ENCODE measurements at places on chromosomes 12 and 14.

DNA sequence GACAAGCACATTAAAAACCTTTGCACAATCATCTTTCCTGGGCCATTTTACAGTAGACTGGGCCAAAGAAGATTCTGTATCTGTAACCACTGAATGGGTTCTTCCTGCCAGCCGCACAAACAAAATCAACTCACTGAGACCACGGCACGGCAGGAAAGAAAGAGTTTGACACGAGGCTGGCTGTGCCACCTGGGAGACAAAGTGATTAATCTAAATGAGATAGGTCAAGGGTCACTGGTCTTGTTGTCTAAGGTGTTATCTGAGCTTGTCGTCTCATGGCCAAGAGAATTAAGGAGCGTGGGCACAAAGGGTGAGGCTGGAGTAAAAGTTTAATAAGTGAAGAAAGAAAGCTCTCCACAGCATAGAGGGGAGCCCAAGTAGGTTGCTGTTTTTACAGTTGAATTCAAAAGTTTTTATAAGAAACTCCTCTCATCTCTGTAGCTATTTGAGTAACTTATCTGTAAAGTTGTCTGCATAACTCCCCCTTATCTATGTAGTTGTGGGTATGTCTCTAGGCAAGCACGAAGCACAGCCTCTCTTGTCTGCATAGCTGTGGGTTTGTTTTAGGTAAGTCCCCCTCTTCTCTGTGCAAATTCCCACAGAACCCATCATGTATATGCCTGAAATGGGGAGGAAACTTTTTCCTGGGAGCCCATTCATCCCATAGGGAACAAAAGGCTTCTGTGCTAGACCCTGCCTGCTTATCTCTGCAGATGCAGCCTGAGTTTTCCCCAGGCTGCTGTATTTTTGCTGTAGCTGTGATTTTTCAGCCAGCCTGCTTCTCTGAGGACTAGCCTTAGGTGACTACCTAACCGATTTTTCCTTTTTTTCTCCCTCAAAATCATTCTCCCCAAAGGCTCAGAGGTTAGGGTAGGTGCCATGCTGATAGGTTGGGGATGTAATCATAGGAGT lies 1314.6 kb upstream of the TMEM132C start:
- no peak for DNase-seq

- DNase-seq, result no peak
Measured at GRCh38 chr12:77349689-77350370, 284.5 kb upstream of the E2F7 start.

GRCh38 chr12:43336962-43337555 lies 214.9 kb downstream of the ADAMTS20 start:
- no peak for DNase-seq

DNA sequence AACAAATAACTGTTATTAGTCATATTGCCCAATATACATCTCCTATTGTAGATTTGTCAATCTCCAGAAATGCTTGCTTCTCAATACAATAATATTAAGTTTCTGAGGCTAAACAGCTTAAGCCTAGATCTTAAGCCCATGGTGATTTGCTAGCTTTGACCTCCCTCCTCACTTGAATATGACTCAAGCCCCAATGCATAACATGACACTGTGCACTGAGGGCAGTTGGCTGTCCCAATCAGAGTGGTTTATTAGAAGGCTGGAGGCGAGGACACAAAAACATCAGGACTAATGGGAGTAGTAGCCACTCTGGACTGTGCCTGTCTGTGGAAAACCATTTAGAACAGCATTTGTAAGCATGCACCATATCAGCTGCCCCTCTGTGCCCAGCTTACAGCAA lies 81.1 kb upstream of the GTF2A1 start:
- no peak for DNase-seq

DNA sequence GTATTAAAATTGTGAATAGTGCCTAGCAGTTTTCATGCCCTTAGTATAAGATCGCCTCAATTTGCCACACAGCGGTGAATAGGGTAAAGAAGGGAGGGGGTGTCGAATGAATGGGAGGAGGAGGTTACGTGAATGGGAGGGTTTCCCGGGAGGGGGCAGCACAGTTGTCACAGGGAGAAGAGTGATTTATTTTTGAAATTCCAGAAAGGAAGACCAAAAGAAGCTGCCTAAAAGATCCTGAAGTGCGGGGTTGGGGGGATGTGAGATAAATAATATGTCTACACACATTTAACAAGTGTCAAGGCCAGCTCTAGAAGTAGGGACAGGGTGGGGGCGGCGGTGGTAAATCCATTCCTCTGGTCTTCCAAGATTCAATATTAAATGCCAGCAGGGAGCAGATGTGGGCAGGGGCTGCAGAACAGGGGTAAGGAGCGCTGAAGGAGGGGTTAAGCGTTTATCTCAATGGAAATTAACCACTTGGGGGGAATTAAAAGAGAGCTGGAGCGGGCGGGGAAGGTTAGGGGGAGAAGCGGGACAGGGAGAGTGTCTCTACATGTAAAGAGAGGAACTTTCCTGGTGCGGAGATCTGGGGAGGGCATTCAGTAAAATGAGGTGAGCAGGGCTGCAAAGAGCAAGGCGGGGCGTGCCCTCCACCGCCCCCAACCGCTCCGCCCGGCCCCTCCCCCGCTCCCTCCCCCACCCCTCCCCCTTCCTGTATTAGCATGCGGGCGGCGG lies 867 bp downstream of the C12orf42 start:
- no peak for DNase-seq

DNA sequence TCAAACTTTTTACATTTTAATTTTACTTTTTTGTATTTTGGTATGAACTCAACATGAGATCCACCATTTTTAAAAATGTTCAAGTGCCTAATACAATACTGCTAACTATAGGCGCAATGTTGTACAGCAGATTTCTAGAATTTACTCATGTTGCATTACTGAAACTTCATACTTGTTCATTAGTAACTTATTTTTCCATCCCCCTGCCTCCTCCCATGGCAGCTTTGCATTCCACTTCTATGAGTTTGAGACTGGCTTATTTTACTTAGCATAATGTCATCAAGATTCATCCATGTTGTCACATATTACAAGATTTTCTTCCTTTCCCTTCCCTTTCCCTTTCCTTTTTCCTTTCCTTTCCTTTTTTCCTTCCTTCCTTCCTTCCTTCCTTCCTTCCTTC lies 825.9 kb downstream of the SLC16A7 start:
- no peak for DNase-seq

DNA sequence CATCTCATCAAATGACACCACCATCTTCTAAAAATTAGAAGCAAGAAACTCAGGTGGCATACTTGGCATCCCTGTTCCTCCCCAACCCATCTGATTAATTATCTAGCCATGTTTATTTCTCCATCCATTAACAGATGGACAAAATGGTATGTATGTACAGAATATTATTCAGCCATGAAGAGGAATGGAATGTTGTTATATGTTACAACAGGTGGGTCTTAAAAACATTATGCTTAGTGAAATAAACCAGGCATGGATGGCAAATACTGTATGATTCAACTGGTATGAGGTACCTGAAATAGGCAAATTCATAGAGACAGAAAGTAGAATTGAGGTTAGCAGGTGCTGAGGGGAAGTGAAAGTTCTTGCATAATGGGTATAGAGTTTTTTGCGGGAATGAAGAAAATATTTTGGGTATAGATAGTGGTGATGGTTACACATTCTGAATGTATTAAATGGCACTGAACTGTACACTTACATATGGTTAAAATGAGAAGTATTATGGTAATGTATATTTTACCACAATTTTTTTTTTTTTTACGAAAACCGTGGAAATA lies 17.5 kb downstream of the YY1 start:
- no peak for DNase-seq

DNA sequence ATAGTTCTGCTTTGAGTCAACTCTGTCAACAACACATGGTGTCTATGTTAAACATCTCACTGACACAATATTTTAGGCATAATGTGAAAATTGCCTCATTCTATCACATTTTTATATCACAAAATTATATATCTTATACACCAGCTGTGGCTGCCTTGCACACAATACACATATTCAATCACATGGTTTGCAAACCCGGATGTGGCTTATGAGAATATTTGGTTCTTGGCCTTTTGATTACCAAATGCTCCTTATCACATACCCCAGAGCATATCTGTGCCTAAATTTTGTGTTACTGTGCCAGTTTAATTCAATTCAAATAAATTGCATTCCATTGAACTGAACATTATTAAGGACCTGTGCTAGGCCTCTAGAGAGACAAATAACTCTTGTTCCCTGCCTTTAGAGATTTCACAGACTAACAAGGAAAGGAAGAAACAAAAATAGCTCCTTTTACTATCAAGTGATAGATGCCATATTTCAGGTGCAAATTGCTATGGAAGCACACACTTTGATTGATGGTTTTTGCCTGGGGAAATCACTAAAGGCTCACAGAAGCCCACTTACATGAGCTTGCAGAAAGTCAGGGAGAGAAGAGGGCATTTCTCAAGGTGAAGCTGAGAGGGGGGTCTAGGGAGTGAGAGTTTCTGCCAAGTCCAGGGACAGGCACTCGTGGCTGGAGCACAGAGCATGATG lies 63.4 kb downstream of the PPP1R36 start:
- no peak for DNase-seq

DNA sequence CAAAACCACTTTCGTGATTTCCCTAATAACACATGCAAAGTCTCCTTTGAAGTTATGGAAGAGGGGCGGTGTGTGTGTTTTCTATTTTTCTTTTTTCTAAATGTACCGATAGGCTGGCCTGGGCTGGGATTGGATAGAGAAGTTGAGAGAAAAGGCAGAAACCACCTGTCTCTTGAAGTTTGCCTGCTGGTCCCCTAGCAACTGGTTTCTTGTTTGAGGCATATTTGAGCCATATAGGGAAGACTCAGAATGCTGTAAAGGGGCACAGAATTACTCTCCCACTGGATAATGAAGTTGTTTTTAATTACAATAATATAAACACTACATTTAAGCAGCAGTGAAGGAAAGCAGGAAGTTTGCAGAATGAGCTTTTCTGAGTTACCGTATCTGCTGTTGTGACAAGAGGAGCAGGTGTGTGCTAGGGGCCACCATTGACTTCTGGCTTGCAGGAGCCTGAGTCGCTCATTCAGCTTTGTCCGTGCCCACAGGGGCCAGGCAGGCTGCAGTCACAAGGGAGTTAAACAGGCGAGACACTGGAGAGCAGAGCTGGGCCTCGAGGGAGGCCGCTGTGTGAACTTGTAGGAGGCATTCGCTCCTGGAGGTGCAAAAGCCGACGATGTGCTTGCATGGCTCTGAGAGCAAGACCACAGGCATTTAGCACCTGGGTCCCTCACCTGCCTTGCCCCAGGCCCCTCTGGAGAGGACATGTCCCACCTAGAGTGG lies 173.8 kb upstream of the RGS6 start:
- DNase-seq, result no peak

DNA sequence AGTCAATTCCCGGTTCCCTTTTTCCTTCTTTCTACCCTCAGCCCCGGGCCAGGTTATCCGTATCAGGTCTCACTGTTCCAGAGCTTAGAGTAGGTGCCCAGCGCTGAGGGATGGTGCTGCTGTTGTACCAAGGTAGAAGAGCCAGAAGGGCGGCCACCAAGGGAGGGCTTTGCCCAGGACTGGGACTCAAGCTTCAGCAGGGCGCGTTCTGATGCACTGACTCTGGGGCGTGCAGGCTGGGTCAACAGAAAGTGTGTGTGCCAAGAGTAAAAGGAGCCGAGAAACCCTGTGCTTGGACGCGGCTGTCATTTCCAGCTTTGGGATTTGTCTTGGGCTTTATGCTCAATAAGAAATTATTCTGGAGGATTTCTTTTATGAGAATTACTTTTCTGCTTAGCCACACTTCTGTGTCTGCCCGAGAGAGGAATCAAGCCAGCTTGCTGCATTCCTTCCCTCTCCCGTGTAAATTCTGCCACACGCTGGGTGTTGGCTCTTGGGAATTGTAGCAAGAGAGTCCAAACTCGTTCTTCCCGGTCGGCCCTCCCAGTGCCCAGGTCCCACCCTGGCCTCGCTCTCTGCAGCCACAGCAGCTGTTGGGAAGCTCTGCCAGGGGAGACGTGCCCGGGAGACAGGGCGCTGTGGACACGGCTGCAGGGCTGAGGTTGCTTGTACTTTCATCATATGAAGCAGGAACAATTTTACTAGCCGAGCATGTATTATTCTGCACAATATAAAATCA lies 98.0 kb downstream of the FBXL14 start:
- DNase-seq, result no peak

GRCh38 chr12:69897744-69898143 lies 72.7 kb downstream of the MYRFL start:
- DNase-seq, result no peak

DNA sequence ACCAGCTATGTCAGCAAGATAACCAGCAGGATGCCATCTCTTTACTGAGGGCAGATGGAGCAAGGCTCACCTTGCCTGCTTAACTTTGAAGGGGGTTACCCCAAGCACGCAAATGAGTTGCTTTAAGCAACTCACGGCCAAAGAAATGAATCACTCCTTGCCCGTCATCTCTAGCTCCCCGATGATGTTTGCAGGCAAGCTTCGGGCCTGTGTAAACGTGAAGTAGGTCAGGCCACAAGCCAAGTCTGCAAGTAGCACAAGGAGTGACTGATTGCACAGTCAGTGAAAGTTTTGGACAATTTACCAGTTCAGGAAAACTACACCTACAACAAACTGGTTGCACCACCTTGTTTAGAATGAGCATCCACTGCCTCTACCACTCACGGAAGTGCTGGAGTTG lies 699.7 kb upstream of the TBX3 start:
- no peak for DNase-seq

DNA sequence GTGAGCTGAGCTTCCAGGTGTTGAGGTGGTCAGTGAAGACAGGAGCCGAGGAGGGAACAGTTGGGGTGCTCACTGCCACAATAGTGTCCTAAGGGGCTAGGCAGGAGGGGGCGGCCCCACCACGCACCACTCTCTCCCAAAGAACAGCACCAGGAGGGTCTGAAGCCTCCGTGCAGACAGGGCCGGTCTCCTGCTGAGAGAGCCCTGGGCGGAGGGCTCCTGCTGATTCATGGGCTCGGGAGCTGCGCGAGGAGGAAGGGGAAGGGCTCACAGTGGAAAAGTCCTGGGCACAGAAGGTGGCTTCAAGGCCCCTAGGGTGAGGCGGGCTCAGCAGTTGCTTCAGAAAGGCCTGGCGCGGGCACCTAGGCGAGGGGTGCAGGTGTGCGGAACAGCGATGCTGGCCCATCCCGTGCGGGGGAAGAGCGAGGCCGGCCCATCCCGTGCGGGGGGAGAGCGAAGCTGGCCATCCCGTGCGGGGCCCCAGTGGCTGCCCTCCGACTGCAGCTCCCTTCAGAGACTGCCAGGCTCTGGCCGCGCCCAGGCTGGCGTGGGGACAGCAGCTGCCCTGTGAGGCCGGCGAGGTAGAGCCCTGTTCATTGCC lies 176.7 kb downstream of the ADGRD1 start:
- no peak for DNase-seq

DNA sequence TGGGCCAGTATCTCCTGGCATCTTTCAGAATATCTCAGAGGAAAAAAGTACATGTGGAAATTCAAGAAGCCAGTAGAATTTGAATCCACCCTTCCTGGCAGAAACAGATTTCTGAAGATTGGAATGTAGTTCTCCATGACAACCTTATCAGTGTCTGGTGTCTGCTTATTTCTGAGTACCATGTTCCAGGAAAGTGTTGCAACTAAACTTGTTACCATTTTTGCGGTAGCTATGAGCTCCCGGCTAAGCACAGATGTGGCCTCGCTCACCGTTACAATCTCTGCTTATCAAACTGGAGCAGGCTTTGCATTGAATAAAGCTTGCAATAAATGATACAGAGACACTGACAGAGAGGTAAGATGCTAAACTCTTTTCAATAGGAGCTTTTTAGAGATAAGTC lies 13.0 kb upstream of the ITPR2 start:
- no peak for DNase-seq
